ENCODE measurements at places on chromosomes 7 and 10. TPM values are rescaled to one million over a fixed set of nuclear protein-coding genes. Genes with fewer than 3 reads are reported as not detected.

The TUBGCP2 gene
- 39.9 TPM for polyA plus RNA-seq

GRCh38 chr7:127158659-127159058, 94.1 kb downstream of the GRM8 start:
- no peak for DNase-seq

The AOAH gene
- polyA plus RNA-seq, result 2.8 TPM

DNA sequence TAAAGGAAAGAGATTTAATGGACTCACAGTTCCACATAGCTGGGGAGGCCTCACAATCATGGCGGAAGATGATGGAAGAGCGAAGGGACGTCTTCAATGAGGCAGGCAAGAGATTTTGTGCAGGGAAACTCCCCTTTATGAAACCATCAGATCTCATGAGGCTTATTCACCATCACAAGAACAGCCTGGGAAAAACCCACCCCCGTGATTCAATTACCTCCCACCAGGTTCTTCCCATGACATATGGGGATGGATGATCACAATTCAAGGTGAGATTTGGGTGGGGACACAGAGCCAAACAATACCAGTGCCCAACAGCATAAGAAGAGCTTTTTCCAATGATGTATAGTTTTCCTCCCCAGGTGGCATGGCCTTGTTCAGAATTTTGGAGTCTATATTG, 11.2 kb upstream of the C7orf33 start:
- DNase-seq, result no peak

DNA sequence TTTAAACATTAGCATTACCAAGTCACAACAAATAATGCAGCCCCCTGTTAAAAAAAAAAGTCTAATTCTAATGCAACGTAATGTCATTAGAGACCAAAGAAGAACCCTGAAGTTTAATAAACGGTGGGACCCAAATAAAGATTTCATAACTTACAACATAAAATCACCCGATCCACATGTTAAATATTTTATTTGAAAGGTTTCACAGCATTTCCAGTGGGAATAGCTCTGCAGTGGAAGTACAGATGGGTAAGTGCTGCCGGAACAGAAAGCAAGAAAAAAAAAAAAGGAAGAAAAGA, 320.6 kb upstream of the ZMIZ1 start:
- DNase-seq, result no peak

GRCh38 chr10:26213157-26213800, 3.3 kb upstream of the GAD2 start:
- no peak for DNase-seq

DNA sequence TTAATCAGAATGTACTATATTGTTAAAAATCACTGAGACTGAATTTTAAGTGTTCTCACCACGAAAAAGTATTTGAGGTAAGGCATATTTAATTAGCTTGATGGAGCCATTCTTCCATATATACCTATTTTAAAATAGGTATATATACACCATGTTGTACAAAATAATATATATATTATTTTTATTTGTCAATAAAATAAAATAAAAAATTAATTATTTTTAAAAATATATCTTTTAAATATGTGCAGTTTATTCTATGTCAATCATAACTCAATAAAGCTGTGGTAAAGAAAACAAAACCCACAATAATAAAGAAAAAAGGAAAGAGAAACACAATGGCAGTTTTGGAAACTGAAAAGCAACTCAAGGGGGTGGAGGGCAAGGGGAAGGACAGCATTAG, 33.6 kb upstream of the TFEC start:
- DNase-seq, result no peak

DNA sequence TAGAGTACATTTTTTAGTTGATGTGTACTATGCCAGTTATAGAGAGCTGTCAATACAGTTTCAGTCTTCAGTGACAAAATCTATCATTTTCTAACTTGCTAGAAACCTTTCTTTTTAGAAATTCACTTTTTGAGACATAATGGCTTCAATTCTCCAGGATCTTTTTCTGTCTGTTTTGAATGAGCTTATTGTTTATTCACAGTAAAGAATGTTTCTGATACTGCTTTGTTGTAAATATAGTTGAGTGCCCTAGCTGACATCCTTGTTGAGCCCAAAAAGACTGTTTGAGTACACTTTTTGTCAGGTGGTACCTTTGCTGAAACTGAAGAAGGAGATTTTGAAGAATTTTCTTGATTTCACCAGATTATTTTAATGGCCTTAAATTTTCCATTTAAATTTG, 139.9 kb downstream of the PPP1R9A start:
- DNase-seq, result no peak

The SNX10 gene
- 1.9 TPM for polyA plus RNA-seq

The CALML5 gene
- polyA plus RNA-seq, result not detected

The ERVW-1 gene
- polyA plus RNA-seq, result 0.72 TPM
